ENCODE measurements at places on chromosomes 3 and 15.

DNA sequence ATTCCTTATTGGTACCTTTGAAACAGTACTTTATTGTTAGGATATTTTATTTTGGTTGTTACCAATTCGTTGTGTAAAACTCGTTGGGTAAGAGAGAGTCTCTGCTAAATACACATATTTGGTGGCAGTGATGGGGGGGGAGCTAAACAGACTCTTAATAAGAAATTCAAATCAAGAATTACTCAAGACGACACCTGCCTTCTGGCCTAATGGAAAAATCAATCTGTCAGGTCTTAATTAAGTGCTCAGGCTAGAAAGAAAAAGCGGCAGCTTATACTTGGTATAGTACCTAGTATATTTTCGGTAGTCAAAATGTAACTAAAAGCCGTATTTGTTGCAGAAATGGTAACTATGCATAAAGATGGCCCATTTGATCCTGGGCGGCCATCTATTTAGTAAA is 18.2 kb downstream of the FOXP1 start:
- no peak for DNase-seq

DNA sequence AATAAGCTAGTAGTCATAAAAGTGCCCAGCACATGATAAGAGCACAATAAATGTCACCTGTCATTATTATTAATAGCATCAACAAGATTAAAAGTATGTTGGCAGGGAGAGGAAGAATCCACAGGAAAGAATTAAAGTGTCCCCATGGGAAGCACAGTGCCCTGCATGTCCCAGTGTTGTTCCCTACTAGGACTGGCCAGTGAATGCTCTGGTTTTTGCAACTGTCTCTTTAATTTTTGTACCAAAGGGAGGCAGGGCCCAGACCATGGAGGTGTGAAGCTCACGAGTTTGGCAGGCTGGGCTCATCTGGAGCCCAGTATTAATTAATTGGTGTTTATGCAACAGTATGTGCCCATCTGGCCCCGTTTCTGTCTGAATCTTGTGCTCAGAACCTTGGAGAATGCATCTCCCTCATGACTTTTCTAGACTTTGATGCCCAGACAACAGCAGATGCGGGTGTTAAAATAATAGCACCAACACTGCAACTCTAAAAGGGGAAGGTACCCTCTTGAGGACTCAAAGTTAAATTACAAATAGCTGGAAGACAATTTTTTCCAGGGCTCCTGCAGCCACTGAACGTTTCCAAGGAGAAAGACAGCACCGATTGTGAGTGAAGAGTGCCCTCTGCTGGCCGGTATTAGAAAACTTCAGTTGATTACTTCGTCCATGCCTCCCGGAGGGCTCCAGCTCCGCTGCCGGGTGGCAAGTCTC is 71.9 kb upstream of the SPATA12 start:
- peak; percentile 91 for DNase-seq

DNA sequence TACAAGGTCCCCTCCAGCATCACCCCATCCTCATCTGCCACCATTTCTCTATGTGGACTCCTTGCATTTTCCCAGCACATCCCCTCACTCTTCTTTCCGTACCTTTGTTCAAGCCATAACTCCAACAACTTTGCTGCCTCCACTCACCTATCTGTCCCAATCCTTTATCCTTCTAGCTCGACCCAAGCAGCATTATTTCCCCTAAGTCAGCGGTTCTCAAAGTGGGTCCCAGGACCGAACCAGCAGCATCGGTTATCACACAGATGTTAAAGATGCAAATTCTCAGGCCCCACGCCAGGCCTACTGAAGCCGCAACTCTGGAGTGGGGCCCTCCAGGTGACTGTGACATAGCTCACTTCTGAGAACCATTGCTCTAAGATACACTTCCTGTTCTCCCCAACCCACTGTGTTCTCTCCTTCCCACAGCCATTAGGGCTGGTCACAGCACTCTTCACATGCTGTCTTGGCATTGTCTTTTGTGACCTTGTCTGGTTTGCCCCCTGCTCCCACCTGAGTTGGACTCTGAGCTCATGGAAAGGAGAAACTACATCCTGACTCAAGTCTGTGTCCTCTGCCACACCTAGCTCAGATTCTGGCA is 56.2 kb downstream of the AAGAB start:
- no peak for DNase-seq

- no peak for DNase-seq
These were observed 2.2 kb upstream of the LEO1 start for GRCh38 chr15:51973775-51974174.

- peak; percentile 90 for DNase-seq
These were observed 58.3 kb downstream of the BOC start for GRCh38 chr3:113269661-113270060.
